Bronchus fibroblast of lung (primary cell): ENCODE measurements at places on chromosomes 7 and 10. TPM values are rescaled to one million over a fixed set of nuclear protein-coding genes. Genes with fewer than 3 reads are reported as not detected.

ADIRF gene
- total RNA-seq: 18.7 and 21.7 TPM in 2 replicates

RPP38 gene
- 9.4 and 11.6 TPM in 2 replicates for total RNA-seq

LRRN3 gene
- 0.59 and 0.84 TPM in 2 replicates for total RNA-seq

LIPK gene
- total RNA-seq: not detected in 2 replicates

FKBP6 gene
- total RNA-seq: not detected in 2 replicates

PI4K2A gene
- 22.2 and 22.3 TPM in 2 replicates for total RNA-seq

SMKR1 gene
- 0.17 TPM in 1 of 2 replicates, not detected in the other for total RNA-seq

SFTPA1 gene
- total RNA-seq: not detected in 2 replicates

C7orf33 gene
- total RNA-seq: not detected in 2 replicates

TMEM236 gene
- not detected in 2 replicates for total RNA-seq

CLDN3 gene
- not detected in 2 replicates for total RNA-seq

SPACDR gene
- total RNA-seq: 1.8 and 2.7 TPM in 2 replicates

TMEM139 gene
- total RNA-seq: 0.17 and 0.45 TPM in 2 replicates

SHH gene
- total RNA-seq: not detected in 2 replicates

SPOCK2 gene
- 0.15 and 0.34 TPM in 2 replicates for total RNA-seq

HMX2 gene
- not detected in 2 replicates for total RNA-seq

OR6V1 gene
- not detected in 2 replicates for total RNA-seq

RPEL1 gene
- under 0.01 TPM in 1 of 2 replicates, not detected in the other for total RNA-seq

CLRN3 gene
- not detected in 2 replicates for total RNA-seq
